AG09319 (cell line): ENCODE measurements at places on chromosomes 2 and 18.

DNA sequence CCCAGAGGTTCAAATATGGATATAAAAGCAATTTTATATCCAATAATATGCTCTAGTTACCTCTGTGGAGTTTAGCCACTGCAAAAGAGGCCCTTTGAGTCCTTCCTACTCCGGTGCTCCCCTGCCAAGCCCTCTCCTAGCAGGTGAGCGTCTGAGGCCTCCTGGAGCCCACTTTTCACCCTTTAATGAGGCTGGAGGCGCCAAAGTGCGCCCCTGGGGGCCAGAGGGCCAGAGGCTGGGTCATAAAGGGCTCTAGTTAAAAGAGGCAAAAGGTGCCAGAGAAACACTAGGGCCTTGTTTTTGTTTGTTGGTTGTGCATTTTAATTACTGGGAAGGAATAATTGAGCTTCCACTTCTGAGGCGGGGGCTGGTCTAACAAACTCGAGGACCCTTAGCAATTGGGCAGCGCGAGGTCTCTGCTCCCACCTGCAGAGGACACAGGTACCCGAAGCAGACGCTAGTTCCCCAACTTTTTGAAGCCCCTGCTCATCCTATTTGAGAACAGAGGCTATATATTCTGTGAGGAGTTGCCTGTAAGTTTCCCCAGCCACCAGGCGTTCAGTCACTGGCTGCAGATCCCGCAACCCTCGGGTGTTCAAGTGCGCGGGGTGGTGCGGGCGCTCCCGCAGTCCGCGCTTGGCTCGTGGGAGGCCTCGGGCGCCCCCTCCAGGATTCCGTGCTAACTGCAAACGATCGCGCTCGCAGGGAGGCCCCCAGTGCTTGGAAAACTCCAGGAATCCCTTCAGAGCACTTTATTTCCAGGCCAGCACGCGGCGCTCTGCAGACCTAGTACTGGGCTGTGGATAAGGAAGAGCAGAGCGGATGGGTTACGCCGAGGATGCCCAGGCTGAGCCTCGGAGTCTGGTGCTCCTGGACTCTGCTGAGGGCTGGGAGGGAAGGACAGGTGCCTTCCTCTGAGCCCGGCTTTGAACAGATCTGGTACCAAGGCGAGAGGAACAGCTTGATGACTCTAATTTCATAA is 14.1 kb downstream of the MSGN1 start:
- DNase-seq: peak; percentile 14

GRCh38 chr2:224884188-224884587 is 158.1 kb downstream of the DOCK10 start:
- DNase-seq: no peak

DNA sequence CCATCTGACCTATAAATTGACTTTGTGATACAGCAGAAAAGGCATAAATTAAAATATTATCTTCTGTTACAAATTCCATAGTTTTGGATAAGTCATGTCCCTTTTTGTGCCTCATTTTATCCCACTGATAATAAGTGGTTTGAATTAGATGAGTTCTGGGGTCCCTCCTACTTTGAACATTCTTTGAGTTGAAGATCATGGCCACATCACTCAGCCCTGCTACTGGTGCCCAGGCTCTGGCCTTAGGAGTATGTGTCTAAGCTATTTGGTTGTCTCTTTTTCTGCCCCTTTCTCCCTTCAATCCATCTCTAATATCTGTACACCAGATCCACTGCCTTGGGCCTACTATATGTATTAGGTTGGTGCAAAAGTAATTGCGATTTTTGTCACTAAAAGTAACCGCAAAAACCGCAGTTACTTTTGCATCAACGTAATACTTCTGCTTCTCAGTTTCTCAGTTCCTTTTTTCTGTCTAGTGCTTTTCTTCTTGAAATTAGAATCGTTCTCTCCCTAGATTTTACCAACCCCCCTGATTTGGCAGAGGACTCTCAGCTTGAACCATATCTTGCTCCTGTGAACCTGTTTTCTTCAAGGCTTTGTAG is 362.5 kb upstream of the TNP1 start:
- no peak for DNase-seq

DNA sequence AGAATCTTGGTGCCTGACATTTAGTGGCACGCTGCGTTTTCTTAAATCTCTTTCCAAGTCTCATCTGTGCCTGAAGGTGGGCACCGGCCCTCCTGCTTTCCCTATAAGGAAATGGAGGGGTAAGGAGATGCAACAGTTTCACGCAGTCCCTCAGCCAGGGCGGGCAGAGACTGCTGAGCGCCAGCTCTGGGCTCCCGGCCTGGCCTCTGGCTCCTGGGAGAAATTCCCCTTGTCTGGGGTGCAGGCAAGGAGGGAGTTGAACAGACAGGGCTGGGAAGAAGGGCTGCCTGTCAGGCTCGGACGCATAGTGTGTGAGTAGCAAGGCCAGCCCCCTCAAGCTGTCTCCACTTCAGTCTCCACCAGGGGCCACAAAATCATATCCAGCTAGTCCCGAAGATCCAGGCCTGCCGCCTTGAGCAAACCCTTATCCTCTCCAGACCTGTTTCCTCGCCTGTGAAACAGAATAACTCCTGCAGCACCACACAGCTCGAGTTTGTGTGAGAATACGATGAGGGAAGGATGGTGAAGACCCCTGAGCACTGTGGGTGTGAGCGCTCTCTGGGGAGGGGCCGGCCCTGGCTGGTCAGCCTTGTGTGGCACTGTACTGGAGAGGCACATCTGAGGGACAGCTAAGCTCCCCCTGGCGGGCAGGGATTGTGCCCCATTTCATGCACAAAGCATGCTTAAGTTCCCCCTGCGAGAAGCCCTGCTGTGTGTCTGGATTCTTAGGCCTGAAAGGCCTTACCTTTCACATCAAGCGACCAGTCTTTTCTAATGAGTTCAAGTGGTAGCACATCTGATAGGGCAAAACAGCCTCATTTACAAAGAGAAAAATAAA is 33.8 kb downstream of the SDC1 start:
- no peak for DNase-seq

DNA sequence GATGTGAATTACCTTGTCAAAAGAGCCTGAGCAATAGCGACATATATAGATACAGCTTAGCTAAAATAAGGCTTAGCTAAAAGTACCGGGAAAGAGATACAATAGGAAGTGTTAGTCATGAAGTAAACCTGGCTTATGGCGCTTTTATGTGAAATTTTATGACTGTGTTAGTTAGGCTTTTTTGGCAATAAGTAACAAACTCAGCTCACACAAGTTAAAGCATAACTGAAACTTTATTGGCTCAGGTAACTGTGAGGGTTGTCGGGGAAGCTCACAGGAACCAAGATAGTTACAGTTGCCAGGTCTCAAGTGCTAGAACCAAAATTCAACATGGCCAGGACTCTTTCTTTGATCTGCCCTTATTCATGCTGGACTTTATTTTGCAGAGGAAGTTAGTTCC is 925.0 kb upstream of the GYPC start:
- DNase-seq: no peak

GRCh38 chr2:200627110-200627770 is 41.4 kb downstream of the AOX1 start:
- no peak for DNase-seq
